8988T (cell line): ENCODE measurements at places on chromosomes 5 and 9.

GRCh38 chr5:17230808-17231525 lies 13.5 kb downstream of the BASP1 start:
- DNase-seq, result no peak

- DNase-seq, result no peak
These were observed 23.4 kb upstream of the CAMK4 start for GRCh38 chr5:111200828-111201227.

- DNase-seq, result no peak
These were observed 163.9 kb upstream of the RASA1 start for GRCh38 chr5:87103616-87104287.

GRCh38 chr5:40689438-40689837 lies 9.7 kb downstream of the PTGER4 start:
- no peak for DNase-seq

DNA sequence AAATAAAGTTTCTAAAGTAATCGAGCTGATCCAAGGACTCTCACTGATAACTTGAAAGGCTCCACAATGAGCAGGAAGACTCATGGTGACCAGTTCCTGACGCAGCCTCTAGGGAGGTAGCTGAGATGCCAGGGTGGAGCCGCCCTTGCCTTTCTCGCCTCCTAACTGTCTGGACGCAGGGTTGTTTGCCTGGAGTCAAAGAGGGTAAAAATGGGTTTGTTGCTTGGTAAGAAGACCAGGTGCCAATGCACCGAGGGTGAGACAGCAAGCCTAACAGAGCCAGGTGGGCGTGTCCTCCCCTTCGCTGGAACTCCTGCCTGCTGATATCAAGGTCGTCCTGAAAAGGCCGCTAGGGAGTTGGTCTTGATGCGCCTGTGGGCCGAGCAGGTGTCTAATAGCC lies 48.6 kb upstream of the FCN1 start:
- no peak for DNase-seq

- DNase-seq, result no peak
These were observed 240.4 kb upstream of the RAI14 start for GRCh38 chr5:34415559-34416198.

- DNase-seq, result no peak
These were observed 43.9 kb downstream of the SH3RF2 start for GRCh38 chr5:145980259-145980658.

- DNase-seq, result no peak
These were observed 1057.7 kb upstream of the DMAC1 start for GRCh38 chr9:8857068-8857925.

- DNase-seq, result no peak
These were observed 84.7 kb downstream of the CSNK1A1 start for GRCh38 chr5:149466457-149466972.

GRCh38 chr9:1354086-1354485 lies 303.9 kb downstream of the DMRT2 start:
- DNase-seq, result no peak

DNA sequence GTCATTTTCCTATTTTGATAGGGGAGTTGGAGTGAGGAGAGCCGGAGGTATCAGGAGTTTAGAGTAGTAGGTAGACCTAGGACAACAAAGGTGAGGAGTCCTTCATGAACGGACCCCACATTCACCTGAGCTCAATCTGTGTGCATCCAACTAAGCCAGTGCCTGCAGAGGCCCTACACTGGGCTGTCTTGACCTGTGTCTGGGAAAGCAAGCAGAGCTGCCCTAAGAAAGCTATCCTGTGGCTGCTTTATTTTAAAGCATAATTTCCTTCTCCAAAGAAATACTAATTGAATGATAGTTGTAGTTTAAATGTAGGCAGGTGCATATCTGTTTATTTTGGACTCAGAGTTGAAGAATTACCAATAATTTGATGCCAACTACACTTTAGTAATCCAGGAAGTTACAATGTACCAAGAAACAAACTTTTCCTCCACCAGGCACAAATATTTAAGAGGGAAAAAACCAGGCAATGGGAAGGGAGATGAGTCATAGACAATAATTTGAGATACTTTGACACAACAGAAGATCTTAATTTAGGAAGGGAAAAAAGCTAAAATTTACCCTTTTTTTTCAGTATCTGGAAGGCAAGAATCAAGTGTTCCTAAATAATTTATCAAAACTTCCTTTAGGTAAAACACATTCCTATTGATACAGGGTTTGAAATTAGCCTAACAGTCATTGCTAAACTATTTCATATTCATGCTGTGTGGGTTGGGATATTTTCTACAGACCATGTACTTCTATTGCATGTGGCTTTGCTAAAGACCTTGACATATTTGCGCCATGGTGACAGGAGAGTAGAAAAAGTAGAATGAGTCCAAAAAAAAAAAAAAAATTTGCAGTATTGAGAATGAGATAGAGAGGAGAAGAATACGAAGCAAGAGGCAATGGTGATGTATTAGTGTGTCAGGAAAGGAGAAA lies 376.6 kb upstream of the TUSC1 start:
- no peak for DNase-seq

DNA sequence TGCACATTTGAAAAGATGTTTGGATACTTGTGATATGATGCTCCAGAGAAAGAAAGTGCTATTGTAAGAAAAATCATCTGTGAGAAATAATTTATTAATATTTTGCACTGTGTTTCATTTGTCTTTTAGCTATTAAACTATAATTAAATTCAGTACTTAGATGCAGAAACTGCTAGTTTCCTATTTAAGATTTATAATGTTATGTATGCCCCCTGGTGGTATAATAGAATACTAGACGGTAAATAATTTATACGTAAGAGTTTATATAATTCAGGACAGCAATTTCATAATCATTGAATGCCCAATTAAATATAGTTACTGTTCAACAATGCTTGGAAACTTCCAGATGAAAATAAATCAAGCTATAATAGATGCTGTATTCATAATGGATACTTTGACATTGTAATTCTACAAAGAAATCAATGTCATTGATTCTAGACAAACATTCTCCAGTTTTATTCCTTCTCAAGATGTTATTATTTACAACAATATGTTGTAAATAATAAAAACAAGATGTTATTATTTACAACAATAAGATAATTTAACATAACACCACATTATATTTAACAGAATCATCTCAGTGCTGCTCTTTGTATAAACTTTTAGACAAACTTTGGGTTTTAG lies 101.0 kb downstream of the TMEM232 start:
- DNase-seq, result no peak

- DNase-seq, result peak; percentile 74
These were observed 28.2 kb upstream of the RPL26L1 start for GRCh38 chr5:172931001-172931536.

DNA sequence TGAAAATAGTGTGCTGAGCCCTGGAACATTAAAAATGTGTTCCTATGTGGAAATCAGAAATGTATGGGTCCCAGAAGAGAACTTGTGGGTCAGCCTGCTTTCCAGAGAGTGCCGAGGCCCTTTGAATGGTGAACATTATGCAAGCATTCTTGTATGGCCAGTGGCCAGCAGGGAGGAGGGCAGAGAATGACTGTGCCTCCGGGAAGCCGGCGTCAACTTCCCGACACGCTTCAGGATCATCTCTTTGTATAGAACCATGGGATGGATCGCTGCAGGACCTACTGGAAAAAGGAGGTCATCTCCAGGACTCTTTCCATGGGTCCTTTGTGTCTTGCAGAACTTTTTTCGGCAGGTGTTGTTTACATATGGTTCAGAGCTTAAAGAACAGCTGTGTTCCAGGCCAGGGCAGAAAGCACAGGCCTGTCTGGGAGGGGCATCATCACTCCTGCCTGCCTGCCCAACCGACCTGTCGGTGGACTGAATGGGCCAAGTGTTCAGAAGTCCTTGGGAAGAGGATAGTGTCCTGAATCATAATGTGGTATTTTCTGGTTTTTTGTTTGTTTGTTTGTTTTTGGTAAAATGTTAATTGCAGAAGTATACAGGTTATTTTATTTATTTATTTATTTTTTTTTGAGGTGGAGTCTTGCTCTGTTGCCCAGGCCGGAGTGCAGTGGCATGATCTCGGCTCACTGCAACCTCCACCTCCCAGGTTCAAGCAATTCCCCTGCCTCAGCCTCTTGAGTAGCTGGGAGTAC lies 9.0 kb downstream of the PRRC2B start:
- DNase-seq, result no peak

GRCh38 chr5:997711-998110 lies 10.9 kb upstream of the NKD2 start:
- DNase-seq, result no peak

DNA sequence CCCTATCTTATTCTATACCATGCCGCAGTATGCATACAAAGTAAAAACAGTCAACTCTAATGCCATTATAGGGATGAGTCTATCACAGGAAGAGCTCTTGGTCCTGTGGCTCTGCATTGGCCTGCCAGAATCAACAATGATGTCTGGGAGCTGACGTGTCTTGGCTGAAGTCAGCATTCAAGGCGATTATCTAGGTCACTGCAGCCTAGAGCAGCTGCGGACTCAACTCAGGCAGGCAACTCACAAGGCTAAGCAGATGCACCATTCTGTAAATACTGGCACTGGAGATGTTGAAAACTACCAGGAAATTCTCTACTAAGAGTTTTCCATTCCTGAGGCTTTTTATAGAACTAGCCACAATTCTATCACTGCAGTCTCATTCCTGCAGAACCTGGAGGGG lies 13.3 kb downstream of the SPATA9 start:
- no peak for DNase-seq

DNA sequence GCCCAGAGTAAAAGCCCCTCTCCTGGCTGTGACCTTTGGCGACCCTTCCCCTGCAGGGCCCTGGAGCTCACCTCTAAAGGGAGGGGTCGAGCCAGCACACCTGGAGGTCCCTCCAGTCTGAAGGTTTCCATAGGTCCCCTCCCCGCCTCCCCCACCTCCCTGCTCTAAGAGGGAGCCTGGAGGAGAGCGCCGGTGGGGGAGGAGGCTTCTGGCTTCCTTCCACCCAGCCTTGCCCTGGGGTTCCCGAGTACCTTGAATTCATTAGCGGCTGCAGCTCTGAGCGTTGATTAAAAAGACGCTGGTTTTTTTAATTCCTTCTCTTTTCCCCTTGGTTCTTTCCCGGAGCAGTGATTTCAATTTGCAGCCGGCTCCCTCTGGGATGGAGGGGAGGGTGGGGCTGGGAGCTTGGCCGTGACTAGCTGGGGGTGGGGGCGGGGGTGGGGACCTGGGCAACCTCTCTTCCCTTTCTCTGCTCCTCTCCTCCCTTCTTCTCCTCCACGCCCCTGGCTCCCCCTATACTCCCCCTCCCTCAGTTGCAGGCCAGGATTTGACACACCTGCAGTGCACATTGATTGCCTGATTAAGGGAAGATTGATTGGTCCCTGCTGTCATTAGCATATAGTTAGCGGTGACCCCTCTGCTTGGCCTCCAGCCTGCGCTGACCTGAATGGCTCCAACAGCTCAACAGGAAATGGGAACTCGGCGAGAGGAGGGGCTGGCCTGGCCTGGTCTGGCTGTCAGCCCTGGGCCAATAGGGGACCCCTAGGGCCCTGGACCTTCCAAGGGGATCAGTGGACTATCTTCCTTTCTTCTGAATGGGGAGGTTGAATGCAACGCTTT lies 67.5 kb upstream of the RAPGEF1 start:
- no peak for DNase-seq

GRCh38 chr9:134689321-134690181 lies 47.9 kb downstream of the COL5A1 start:
- DNase-seq, result peak; percentile 86

DNA sequence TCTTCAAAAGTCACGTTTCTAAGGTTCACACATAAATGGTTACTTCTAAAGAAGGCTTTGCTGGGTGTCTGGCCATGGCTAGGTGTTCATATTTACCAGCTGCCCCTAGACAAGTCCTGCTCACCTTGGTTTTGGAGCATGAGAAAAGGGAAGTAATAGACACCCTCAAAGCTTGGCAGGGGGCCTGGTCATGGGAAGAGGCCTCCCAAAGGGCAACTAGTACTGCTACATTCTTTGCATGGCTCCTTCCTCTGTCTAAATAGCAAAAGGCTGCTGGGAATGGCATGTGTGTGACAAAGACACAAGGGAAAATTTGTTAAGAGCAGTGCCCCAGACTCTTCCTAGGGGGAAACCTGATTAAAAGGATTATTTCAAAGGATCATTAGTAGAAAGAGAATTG lies 93.4 kb downstream of the NRG2 start:
- no peak for DNase-seq

GRCh38 chr9:94576131-94576530 lies 17.5 kb downstream of the FBP2 start:
- no peak for DNase-seq

GRCh38 chr9:119026120-119026519 lies 343.1 kb downstream of the BRINP1 start:
- DNase-seq, result no peak

- DNase-seq, result peak; percentile 75
These were observed 85.0 kb upstream of the MELK start for GRCh38 chr9:36487482-36488388.
